ENCODE measurements at places on chromosomes 2 and 18.
A peak's percentile ranks its signal among the peaks of the same experiment; 100 is the strongest.

DNA sequence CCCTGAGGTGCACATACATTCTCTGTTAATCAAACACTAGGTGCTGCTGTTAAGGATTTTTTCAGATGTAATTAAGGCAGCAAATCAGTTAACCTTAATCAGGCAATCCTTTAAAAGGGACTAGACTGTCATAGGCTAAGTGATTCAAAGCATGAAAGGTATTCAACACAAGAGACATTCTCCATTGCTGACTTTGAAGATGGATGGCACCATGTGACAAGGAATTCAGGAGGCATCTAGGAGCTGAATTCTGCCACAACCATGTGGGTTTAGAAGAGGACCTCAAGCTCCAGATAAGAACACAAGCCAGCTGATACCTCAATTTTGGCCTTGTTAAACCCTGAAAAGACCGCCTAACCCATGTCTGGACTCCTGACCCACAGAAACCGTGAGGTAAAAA lies 84.0 kb downstream of the SMAD2 start:
- DNase-seq: no peak

- DNase-seq: no peak
Measured at GRCh38 chr2:108858894-108859293, 72.3 kb downstream of the CCDC138 start.

DNA sequence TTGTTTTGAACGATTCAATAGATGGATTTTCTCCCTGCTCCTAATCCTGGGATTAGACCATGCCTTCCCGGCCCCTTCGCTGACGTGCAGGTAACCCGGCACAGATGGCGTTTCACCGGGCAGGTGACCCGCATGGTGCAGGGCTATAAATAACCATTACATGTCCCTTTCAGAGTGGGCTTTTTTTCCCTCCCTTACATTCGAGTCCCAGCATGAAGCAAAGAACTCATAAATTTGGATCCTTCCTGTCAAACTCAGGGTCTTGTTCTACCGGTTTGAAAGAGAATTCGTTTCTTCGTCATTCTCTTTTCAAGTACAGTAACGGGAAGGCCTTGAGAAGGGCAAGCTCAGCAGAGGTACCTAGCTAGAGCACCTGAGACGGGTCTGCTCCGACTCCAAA lies 46.1 kb downstream of the EDAR start:
- no peak for DNase-seq

GRCh38 chr2:153098073-153098472 lies 379.7 kb downstream of the ARL6IP6 start:
- DNase-seq: no peak

GRCh38 chr2:239608260-239608659 lies 207.4 kb upstream of the HDAC4 start:
- DNase-seq: no peak

- peak; percentile 80 for DNase-seq
Measured at GRCh38 chr18:57802213-57803102, 657 bp downstream of the ATP8B1 start.

GRCh38 chr2:27991146-27991545 lies 100.6 kb downstream of the BABAM2 start:
- DNase-seq: no peak

Measured in DMS53 (cell line).